Left lung (tissue), 14 donors: ENCODE measurements at places on chromosomes 5 and 9. TPM values are rescaled to one million over a fixed set of nuclear protein-coding genes. Genes with fewer than 3 reads are reported as not detected.

- no peak for DNase-seq
- no peaks in the 10 kb centered on the region for H3K4me1 ChIP-seq
- H3K27ac ChIP-seq, result no peak overlapping the region
- no peaks in the 10 kb centered on the region for H3K36me3 ChIP-seq
- no peaks in the 10 kb centered on the region for H3K27me3 ChIP-seq
Observed at GRCh38 chr5:127813633-127814587, 110.7 kb downstream of the CCDC192 start.

- no peak for DNase-seq
- H3K4me3 ChIP-seq, result no peak overlapping the region
- H3K4me1 ChIP-seq, result no peaks in the 10 kb centered on the region
Observed at GRCh38 chr5:6246820-6247437, 131.4 kb downstream of the MED10 start.

GRCh38 chr5:173786286-173787187 is 101.6 kb upstream of the CPEB4 start:
- H3K4me3 ChIP-seq, result no peak overlapping the region
- H3K27me3 ChIP-seq, result no peaks in the 10 kb centered on the region
- no peak for DNase-seq
- H3K4me1 ChIP-seq, result peaks cover 42% of the 10 kb centered on the region
- H3K36me3 ChIP-seq, result no peaks in the 10 kb centered on the region

DNA sequence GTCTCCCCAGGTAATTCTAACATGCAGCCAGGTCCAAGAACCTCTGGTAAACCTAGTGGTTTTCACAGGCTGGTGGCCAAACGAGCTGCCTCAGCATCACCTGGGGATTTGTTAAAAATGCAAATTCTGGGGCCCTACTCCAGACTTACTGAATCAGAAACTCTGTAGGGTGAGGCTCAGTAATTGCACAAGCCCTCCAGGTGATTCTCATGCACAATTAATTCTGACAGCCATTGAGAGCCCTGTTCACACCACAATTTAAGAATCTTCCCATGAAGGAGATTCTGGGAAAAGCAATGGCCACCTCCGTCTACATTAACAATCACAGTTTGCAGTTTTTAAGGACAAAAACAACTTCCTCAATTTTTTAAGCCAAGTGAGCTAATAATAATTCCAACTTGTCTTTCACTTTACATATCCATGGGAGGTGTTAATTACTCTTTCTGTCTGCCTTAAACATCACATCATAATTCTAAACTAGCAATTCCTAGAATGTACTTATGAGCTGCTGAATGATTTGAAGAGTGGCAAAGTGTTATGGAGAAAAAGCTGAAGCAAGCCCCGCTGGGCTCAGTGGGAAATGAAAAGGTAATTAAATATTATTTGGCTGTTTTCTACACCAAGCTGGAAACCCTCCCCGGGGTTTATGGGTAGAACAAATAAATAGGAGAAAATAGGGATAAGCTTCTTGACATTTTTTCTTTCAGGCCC is 70.0 kb downstream of the GLDC start:
- no peaks in the 10 kb centered on the region for H3K4me1 ChIP-seq
- H3K27ac ChIP-seq, result no peak overlapping the region
- no peaks in the 10 kb centered on the region for H3K27me3 ChIP-seq
- H3K36me3 ChIP-seq, result no peaks in the 10 kb centered on the region

PCDHGC3 gene
- polyA plus RNA-seq, result 152 TPM
